Right ventricle myocardium inferior (tissue), 1 donor: ENCODE measurements at places on chromosomes 3 and 15.

DNA sequence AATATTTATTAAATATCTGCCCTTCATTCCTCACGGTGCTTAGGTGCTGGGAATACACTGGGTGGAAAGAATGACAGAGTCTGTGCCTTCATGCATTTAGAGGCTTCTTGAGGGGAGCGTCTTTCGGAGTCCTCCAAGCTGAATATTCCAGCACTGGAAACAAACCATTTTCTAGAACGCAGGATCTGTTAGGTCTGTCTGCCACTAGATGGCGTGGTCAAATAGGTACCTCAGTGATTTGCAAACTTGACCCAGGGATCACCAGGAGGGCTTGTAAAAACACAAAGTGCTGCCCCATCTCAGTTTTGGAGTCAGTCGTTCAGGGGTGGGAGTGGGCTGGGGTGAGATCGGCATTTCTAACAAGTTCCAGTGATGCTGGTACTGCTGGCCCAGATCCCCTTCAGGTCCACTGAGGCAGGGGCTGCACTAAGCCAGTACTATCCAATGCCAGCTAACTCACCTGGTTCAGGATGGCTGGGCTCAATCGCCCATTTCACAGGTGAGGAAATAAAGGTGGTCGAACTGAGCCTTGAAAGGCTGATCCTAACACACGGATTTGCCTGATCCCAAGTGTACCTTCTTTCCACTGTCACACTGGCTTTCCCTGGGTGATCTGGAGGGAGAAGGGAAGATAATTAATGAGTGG is 14.8 kb downstream of the ARNT2 start:
- DNase-seq, result no peak

GRCh38 chr15:42157981-42158765 is 1.7 kb upstream of the PLA2G4F start:
- no peak for DNase-seq

DNA sequence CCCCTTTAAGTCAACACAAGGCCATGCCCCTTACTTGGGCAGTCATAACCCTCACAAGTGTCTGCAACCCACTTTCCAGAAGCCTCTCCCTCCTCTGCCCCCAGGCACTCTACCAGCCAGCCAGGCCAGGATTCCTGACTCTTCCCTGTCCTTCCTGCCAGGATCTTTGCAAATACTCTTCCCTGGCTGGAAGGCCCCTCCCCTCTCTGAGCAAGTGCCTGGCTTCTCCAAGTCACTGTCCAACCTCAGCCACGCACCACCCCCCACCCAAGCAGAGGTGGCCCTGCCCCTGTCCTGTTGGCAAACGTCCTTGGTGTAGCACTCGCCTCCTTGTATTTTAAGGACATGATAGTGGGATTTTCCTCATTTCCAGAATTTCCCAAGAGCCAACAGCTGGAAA is 54.7 kb upstream of the USP3 start:
- DNase-seq, result no peak

DNA sequence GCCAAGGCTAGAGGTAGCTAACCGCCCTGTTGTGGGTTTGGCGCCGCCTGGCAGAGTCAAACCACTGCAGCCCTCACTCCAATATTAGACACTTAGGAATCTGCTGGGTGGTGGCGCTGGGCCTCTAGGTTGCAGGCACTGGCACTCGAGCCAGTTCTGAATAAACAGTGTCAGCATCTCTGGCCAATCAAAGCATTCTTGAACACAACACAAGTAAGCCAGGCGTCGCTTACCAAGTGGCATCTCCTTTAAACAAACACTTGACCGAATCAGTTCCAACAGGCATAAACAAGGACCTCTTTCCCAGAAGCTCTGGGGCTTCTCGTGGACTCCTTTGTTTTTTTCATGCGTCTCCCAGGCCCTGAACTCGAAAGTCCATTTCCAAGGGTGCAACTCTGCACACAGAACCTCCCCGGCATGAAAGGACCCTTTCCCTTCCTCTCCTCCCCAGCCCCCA is 82.3 kb downstream of the LRIG1 start:
- DNase-seq, result no peak

GRCh38 chr3:10869460-10869859 is 53.4 kb downstream of the SLC6A11 start:
- DNase-seq, result no peak

DNA sequence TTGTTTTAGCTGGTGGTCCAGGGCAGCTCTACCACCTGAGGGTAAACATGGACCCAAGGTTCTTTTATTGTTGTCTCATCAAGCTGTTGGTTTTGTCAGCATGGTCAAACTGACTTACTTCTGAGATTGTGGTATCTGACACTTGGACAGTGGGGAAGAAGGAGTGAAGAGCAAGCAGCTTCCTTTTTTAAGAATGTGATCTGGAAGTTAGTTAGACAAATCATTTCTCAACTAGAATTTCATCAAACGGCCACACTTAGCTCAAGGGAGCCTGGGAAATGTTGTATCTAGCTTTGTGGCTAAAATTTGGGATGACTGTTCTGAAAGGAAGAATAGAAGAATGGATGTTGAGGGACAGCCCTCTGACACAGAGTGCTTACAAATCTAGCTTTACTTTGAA is 215.2 kb downstream of the ZNF621 start:
- DNase-seq, result no peak

DNA sequence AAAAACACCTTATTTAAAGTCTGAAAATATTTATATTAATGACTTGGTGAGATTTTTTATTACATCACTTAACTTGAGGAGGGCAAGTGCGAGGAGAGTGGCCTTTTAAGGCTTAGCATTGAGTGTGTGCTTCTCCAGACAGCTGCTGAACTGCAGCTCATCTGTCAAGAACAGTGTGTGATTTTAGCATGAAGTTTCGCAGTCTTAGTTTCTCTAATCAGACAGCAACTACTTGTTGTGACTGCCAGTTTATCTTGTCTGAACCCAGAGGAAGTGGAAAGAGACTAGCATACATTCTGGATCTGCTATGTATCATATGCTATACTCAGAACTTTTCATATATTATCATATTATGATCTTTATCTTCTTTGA is 291.7 kb upstream of the ROPN1 start:
- no peak for DNase-seq

DNA sequence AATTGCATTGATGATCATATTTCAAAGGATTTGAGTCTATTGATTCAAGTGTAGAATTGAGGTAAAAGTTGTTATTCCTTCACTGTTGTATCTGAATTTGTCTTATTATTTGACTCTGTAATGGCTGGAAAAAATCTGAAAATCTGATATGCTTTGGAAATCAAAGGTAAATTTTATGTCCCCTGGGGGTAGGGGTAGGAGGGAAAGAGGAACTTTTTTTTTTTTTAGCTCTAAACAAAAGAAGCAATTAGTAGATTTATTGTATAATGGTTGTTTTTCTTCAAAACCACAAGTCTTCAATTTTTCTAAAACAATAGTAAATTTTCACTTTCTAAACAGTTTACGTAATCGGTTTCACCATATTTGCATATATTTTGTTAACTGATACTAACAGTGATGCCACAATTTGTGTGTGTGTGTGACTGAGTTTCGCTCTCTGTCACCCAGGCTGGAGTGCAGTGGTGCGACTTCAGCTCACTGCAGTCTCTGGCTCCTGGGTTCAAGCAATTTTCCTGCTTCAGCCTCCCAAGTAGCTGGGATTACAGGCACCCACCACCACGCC is 91.7 kb upstream of the GOLGA6L4 start:
- DNase-seq, result no peak

GRCh38 chr15:79091204-79091867 is 756 bp upstream of the RASGRF1 start:
- DNase-seq, result no peak

GRCh38 chr15:94844198-94844537 is 612.8 kb downstream of the MCTP2 start:
- no peak for DNase-seq

DNA sequence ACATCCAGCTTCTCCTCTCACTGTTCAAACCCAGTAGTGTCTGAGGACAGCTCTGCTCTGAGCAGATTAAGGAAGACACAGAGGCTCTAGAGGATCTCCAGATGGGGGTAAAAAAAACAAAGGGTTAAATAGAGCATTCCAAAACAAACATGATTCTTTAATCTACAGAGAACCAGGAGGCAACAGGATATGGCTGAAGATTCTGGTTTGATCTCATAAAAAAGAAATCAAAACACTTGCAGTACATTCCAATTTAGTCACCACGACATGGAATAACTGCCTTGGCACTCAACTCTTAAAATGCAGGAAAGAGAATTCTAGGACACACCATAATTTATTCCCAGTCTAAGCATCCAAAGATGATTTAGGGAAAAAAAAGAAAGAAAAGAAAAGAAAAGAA is 32.0 kb downstream of the TM4SF4 start:
- DNase-seq, result no peak

- no peak for DNase-seq
Measured at GRCh38 chr3:177710506-177710905, 513.2 kb upstream of the TBL1XR1 start.
